Activated gamma-delta T cell (primary cell): ENCODE measurements at places on chromosomes 3 and 15.

- no peak for DNase-seq
These were observed 83.2 kb downstream of the COL8A1 start for GRCh38 chr3:99721633-99722007.

- DNase-seq, result no peak
These were observed 24.3 kb downstream of the SIAH2 start for GRCh38 chr3:150738688-150739087.

DNA sequence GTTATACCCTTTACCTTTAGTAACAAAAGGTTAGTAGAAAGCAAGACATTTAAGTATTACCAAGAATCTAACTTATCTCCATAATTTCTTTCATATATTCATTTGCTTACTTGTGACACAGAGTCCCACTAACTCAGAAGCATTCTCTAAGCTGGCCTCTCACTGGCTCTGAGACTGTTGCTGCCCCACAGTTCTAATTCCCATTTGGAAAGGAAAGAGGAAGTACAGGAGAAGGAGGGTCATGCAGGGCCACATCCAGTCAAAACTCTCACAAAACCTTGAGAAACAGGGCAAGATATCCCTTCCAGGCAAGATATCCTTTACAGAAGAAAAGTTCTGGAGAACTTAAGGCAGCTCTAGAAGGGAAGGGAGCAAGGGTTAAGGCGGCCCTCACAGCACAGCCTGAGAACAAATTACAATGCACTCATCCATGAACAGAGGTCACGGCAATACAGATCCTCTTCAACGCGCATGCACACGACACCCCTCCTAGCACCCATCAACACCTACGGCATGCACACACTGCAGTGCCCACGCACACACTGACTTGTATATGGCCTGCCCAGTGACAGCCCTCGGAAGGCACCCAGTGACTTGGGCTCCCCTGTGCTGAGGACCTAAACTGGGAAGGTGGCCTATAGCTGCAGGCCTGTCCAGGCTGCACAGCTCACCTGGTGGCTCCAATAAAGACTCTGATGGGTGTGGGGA is 13.0 kb upstream of the MYO5C start:
- no peak for DNase-seq

DNA sequence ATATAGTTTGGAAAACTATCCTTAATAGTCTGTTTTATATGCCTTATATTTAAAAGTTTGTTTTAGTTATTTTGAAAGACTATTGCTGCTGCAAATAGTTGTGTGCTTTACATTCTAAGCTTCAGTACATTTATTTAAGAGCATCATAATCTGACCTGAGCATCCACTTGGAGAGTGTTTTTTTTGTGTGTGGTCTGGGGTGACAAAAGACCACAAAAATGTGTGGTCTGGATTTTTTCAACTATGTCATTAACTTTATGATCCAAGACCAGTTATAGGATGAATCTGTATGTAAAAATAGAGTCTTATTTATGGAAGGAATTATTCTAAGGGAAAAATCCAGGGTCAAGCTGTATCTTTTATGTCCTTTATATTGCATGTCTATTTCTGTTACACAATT is 77.4 kb downstream of the SLTM start:
- DNase-seq, result no peak

DNA sequence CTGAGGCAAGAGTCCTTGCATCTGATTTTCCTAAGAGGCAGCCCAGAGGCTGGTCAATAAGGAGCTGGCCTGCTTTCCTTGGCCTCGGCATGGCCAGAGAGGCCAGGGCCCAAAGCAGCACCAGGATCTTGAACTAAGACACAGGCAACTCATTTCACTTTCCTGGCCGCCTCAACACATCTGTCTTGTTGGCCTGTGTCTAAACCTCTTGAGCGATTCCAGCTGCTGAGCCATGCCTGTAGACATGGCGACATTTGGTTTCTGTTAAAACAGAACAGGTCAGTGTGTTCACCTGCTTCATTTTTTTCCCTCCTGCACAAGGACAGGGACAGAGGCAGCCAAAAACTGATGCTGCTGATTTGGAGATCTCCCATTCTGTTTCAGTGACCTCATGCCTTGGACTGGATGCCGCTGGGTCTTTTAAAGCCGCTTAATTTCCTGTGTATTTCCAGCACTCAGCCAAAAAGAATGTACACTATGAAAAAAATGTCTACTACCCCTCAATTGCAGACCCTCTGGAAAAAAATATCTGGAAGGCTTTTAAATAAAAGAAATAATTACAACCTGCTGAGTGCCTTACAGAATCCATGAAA is 266.6 kb upstream of the ICE2 start:
- DNase-seq, result no peak

DNA sequence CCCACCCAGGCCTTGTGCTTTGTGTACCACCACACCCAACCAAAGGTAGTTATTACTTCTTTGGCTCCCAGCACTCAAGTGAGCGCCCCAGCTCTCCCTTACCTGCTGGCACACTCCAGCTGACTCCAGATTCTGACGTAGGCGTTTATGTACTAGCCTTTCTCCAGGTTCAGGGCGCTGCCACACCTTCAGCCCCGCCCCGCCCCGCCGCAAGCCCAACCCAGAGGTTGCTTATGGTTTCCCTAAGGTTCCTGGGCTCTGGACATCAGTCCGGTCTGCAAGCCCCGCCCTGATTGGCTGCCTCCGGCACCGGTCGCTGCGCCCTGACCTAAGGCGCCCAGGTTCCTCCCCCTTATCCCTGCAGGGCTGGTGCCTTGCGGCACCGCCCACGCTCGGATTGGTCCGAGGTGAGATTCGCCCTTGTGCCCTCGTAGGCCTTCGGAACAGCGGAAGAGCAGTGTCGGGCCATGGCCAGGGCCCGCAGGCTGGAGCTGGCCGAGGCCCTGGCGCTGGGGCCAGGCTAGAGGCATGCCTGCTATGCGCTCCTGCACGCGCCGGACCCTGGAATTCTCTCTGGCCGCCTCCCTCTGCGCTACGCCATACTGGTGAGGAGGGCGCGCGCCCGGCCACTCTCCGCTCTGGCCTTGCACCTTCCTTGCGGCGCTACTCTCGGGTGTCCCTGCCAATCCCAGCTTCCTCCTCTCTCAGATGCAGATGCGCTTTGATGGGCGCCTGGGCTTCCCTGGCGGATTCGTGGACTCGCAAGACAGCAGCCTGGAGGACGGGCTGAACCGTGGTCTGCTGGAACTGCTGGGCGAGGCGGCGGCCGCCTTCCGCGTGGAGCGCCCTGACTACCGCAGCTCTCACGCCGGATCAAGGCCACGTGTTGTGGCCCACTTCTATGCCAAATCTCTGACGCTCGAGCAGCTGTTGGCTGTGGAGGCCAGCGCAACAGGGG is 19.8 kb upstream of the NUDT16 start:
- peak; percentile 15 for DNase-seq

- DNase-seq, result no peak
These were observed 22.2 kb downstream of the CCDC13 start for GRCh38 chr3:42750834-42751233.

DNA sequence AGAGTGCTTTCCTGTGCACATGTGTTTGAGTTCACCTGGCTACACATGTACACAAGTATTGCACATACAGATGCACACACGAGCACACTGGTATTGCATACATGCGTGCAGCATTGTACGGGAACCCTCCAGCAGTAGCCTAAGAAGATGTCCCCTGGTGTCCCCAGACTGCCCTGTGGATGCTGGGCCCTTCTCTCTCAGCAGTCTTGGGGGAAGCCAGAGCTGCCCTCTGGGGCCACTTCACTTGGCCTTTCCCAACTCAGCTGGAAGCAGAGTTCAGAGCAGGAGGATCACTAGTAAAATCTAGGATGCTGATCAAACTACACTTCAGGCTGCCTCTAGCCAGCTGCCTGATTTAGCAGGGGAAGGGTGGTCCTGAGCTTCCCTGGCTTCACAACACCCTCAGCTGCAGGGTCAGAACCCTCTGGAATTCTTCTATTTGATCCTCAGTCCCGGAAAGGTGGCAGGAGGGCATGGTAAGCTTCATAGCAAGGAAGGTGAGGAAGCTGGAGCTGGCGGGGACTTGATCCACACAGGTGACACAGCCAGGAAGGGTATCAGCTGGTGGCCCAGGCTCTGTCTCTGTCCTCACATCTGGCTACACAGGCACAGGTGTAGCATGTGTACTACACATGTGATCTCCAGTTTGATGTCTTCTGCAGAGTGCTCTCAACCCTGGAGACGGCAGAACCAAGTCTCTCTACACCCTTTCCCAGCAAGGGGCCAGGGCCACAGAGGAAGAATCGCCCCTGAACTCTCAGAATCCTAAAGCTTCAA is 36.5 kb downstream of the KLF15 start:
- DNase-seq, result no peak

DNA sequence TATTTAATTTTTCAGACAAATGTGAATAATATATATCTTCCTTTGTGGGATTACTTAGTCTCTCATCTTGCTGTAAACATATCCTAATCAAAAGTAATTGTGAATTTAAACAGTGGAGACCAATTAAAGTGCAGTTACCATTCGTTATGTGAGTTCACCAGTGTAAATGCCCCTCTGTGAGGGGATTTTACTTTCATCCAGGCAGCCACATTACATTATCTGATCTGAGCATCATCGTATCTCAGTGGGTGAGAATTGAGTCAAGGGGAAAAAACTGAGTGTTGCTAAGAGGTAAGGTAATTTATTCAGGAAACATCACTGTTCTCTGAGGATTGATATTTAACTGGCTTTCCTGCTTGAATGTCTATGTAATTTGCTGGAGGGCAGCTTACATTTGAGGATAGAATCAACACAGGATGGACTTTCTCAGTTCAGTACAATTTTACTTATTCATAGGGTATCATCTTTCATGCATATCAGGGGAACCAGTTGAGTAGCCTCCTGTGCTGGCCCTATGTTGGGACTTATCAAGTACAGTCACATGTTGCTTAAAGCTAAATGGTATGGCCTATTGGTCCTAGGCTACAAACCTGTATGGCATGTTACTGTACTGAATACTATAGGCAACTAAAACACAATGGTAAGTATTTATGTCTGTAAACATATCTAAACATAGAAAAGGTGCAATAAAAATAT is 219.7 kb downstream of the CD47 start:
- DNase-seq, result no peak
